NCI-H2081 treated with DMSO at 0.1 percent for 48 hours (cell line): ENCODE measurements at places on chromosomes 3 and 15.

- no peak for DNase-seq
These were observed 25.6 kb upstream of the GOLGA6L2 start for GRCh38 chr15:23472678-23473077.

DNA sequence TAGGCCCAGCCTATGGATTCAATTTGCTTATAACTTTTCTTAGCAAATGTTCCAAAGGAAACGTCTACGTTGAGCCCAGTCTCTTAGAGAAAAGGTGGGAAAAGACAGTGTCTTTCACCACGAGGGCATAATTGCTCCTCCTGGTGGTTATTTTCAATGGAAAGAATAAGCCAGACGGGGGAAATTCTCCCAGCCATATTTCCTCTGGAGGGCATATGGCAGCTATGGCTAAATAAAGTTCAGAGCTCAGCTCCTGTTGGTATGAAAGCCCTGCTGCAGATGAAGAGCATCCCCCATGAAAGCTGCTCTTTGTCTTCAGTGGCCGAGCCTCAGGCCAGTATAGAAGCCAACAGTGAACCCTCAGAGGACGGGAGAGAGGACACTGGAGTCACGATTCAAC lies 297.9 kb downstream of the RYR3 start:
- no peak for DNase-seq

GRCh38 chr3:186620213-186621092 lies 7.6 kb downstream of the AHSG start:
- DNase-seq, result no peak

DNA sequence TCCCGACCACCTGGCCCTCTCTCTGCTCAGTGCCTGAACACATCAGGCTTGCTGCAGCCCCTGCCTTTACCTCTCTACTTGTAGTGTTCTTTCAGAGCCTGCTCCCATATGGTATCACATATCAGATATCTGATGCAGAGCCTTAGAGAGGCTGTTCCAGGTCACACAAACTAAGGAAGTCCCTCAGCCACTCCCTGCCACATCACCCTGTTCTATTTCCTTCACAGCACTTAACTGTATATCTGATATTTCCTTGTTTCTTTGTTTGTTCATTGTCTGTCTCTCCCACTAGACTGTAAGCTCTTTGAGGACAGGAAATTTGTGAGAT lies 976 bp upstream of the ALDH1L1 start:
- DNase-seq, result no peak

DNA sequence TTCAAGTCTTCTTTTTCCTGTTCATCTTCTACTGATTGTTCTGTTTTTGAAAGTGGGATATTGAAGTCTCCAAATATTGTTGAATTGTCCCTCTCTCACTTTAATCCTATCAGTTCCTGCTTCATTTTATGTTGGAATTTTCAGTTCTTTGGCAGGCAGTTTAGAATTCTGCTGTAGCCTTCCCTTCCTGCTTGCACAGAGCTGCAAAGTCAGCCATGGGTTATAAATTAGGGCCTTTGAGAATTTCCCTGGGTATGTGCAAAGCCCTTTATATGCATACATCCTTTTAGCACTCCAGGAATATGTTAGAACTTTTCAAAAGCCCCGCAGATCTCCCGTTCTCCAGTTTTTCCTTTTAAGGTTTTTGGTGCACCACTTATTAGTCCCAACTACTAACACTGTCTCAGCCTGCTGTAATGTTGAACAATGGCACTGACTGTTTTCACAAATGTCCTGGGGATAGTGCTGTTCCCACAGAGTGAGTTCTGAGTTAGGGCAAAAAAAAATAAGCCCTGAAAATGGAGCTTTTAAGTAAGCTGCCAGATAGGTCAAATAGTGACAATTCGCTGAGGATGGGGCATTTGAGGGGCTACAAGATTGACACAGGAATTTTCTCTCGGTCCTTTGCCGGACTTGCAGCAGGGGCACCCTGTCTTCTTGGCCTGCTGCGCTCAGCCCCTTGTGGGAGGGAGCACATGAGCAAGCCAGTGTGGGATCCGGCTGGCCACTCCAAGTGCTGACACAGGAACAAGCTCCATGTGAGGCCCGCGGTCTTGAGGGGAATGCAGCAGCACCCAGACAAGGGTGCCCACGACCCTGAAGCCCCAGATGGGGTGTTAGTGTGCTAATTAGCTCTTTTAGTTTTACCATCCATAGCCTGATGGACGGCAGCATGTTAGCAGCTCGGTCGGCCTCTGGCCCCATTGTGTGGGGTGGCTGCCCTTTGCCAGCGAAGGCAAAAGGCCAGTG lies 96.0 kb downstream of the VPS8 start:
- no peak for DNase-seq

- no peak for DNase-seq
These were observed 38.6 kb downstream of the TRPM1 start for GRCh38 chr15:31062911-31063310.

DNA sequence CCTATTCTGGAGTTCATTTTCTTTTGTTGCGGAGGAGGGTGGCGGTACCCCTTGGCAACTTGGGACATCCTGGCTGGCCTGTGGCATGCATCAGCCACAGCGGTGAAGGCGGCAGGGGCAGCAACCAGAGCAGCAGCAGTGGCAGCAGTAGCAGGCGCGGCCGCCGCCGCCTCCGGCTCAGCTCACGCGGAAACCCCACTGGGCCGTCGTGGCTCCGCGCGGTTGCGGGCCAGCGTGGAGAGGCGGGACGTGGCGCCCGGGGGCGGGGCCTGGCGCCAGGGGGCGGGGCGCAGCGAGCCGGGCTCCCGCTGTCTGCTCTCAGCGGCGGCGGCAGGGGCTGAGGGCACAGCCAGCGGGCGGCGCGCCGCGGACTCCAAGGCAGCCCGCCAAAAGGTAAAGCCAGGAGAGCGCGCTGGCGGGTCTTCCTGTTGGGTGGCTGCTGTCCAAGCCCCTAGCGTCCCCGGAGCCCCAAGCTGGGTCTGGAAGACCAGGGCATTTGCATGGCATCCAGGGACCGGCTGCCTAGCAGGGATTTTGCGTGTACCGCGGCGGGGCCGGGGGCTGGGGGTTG lies 334.4 kb upstream of the THRB start:
- DNase-seq, result no peak

DNA sequence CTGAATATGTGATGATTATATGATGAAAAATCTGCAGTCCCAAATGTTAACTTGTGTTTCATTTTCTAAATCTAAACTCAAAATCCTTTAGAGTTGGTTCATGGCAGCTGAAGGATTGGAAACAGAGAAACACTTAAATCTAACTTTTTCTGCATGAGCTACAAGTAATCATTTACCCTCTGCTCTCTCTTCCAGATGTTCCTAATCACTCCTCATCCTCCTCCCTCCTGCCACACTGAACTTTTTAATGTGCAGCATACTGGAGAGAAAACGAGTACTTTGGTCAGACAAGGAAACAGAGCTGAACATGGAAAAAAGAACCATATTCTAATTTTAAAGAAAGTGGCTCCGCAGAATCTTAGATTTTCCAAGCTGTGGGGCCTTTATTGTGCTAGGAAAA lies 321.2 kb upstream of the COL8A1 start:
- no peak for DNase-seq

- no peak for DNase-seq
These were observed 10.3 kb downstream of the COL7A1 start for GRCh38 chr3:48584836-48585235.

GRCh38 chr15:44537735-44538240 lies 841 bp downstream of the EIF3J start:
- no peak for DNase-seq

DNA sequence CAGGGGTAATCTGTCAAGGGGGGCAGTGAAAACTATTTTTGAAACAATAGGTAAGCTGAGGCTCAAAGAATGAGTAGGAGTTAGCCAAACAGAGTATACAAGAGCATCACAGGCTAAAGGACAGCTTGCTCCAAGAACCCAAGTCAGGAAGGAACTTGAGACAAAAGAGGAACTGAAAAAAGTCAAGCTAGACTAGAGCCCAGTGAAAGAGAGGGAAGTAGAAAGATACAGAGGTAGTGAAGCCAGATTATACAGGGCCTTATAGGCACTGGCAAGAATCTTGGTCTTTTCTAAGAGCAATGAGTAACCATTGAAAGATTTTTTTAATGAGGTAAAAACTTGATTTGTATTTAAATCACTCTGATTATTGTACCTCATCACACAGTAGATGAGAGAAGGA lies 69.9 kb downstream of the FILIP1L start:
- DNase-seq, result no peak

DNA sequence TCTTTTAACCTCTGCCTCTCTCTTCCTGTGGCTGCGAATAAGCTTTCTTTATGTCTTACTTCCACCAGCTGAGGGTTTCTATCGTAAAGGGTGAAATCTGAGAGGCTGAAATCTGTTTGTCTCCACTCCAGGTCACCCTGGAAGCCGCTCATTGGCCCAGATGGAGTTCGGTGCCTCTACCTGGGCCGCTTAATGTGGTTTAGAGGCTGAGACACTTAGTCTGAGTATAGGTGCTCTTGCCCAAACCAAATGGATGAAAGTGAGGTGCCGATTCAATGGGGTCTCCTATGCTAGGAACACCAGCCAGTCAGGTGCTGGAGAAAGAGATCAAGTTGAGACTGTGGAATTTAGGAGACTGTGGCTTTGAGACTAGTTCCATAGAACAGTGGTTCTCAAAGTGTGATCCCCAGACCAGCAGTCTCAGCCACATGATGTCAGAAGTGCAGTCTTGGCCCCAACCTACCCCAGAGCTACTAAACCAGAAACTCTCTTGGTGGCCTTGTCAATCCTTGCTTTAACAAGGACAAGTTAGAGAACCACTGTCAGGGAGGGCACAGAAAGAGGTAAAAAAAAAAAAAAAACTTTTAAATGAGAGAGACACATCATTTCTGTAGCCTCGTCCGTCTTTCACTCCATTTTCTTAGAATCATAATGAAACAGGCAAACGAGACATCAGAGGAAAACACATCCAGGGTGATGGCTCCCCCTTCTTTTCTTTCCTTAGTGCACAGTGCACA lies 54.9 kb upstream of the CCR2 start:
- no peak for DNase-seq

DNA sequence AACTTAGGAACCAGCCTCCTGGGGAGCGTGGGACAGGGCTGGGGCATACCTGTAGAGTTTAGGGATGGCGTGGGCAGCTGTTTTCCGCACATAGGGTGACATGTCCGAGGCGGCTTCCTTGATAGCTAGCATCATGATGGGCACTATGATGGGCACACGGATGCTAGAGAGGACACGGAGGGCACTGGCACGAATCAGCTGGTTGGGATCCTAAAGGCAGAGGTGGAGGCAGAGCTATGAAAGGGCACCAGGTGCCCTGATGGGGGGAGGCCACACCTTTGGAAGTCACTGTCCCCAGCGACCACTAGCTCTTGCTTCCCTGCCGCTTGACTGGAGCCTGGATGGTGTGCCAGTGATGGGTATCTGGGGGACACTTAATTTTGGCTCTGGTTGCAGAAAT lies 28.3 kb downstream of the AP3B2 start:
- no peak for DNase-seq

DNA sequence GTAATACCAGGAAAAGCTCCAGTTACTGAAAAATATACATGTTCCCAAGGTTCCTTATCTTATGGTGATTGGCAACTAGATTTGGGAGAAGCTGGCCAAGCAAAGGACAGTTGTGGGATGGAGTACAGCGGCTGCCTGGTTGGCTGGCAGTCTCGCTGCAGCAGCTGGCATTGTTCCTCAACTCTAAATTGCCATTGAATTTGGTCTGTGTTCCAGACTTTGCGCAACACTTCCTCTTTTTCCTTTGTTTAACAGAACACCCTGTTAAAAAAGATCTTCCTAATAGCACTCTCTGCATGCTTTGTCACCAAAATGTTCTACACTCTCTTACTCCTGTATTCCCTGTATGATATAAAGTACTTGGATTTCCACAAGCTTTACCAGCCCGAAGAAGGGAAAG lies 420.6 kb upstream of the RBMS3 start:
- DNase-seq, result no peak

DNA sequence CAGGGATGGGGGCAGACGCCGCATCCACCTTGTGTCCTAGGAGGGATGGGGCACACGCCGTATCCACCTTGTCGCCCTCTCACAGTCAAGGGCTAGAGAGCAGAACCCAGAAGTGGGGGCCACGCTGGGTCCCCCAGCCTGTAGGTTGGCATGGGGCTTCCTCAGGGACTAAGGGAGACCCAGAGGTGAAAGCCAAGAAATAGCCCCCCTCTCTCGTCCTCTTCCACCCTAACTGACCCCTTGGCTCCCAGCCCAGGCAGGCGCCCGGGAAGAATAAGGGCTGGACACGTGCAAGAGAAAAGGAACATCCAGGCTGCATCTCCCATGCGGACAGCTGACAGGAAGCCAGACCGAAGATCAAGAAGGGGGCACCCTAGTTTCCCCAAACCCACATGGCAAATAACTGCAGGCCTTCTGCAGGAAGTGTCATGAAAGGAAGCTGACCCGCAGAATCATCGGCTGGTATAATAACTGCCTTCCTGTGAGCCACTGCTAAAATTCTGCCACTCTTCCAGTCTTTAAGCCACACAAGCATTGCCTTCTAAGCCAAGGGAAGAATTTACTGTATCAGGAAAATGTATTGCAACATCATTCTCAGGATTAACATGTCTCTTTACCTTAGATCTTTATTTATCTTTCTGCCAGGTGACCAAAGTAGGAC lies 38.5 kb upstream of the TFRC start:
- no peak for DNase-seq

DNA sequence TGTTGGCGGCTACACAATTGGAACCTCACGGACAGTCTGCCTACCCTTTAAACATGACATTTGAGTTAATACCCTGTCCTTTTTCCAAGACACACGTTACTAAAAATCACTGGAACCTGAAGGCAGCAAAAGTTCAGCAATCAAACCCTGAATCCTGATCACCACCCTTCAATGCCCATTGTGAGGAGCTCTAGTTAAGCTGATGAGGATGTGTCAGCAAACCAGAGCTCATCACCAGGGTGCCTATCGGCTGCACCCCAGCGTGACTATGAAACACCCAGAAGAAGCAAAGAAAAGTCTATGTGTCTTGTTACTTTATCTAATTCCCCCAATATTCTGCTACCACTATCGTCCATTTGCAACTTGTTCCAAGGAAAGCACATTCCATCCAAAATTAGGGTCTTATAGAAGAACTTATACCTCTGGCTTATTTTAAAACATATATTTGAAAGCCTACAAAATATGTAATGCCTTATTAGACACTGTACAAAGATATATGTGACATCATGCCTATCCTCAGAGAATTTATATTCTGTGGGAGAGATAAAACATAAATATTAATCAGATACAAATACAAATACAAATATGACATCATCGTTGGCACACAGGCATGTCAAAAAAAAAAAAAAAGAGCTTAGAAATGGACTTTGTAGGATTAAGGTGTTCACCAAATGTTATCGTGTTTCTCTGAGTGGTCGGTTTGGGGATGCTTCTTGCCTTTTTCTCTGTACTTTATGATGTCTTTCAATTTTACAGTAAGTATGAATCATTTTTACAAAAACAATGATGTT lies 219.7 kb upstream of the SETMAR start:
- DNase-seq, result no peak

GRCh38 chr3:10279384-10280176 lies 13.2 kb downstream of the GHRL start:
- no peak for DNase-seq

- no peak for DNase-seq
These were observed 2.9 kb downstream of the NCKIPSD start for GRCh38 chr3:48682786-48683185.

DNA sequence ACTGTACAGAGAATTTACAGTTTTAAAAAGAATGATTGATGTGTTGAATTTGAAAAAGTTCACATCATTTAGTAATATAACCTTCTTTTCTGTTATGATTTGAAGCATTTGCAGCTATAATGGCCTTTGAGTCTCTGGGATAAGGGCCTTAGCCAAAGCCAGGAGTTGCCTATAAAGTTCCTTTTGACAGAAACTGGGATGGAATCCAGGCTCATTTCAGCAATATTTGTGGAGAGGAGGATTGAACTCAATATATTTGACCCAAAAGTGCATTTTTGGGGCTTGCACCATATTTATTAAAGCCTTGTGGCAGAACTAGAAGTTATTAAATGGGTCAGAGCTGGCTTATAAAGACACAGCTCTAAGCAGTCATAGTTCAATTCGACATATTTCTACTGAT lies 348.7 kb upstream of the EPHA3 start:
- no peak for DNase-seq
